Tibial nerve (tissue), 4 donors: ENCODE measurements at places on chromosomes 3 and 15. TPM values are rescaled to one million over a fixed set of nuclear protein-coding genes. Genes with fewer than 3 reads are reported as not detected.

MME gene
- 114 TPM for total RNA-seq

SLC28A1 gene
- total RNA-seq, result not detected

- H3K4me3 ChIP-seq, result peak overlapping the region; percentile 30
- peak overlapping the region; percentile 69 for H3K27ac ChIP-seq
- DNase-seq, result no peak
Observed at GRCh38 chr15:85623315-85624049, 171.2 kb downstream of the KLHL25 start.

DNA sequence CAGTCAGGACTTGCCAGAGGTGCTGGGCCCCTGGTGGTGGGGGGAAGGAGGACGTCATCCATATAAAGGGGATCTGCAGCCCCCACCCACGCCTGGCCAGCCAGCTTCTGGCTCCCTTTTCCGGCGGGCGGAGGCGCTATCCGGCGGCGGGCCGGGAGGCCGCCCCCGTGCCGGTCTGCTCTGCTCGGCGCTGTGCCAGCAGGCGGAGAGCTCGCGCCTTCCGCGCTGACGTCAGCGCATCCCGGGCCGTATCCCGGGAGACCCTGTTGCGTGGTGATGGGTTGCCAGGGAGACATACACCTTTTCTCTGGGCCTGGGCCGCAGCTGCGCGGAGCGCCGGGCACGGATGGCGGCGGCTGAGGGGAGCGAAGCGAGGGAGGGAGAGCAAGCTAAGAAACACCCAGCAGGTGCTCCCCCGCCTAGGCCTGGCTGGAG is 1.1 kb downstream of the FAM131A start:
- H3K27me3 ChIP-seq, result no peaks in the 10 kb centered on the region
- H3K4me3 ChIP-seq, result peak overlapping the region; percentile 22
- H3K4me1 ChIP-seq, result no peaks in the 10 kb centered on the region
- peaks cover 41% of the 10 kb centered on the region for H3K36me3 ChIP-seq
- DNase-seq, result peak; percentile 74
- H3K27ac ChIP-seq, result peak overlapping the region; percentile 97

DNA sequence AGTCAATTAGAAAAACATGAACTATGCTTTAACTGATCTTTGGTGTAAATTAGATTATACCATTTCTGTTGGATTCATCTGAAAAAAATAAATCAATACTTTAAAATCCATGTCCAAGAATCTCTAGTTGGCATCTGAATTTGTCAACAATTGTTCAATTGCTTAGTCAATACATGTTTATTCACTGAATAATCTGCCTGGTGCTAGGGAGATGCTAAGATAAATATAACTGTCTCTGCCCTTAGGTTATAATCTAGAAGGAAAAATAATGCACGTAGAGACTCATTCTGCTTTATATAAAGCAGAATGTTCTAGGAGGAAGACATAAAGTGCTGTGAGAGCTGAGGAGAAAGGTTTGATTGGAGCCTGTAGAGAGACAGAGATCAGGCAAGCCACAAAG is 537.2 kb upstream of the IL12A start:
- H3K4me1 ChIP-seq, result no peaks in the 10 kb centered on the region
- H3K27me3 ChIP-seq, result no peaks in the 10 kb centered on the region
- DNase-seq, result no peak

CEMIP gene
- total RNA-seq, result not detected

- H3K27me3 ChIP-seq, result no peaks in the 10 kb centered on the region
- no peaks in the 10 kb centered on the region for H3K4me1 ChIP-seq
- no peak overlapping the region for H3K4me3 ChIP-seq
- H3K36me3 ChIP-seq, result peaks cover 11% of the 10 kb centered on the region
- DNase-seq, result no peak
- H3K27ac ChIP-seq, result no peak overlapping the region
Observed at GRCh38 chr15:63698692-63699091, 101.5 kb downstream of the FBXL22 start.

CLDN18 gene
- not detected for total RNA-seq

TRH gene
- not detected for total RNA-seq

SLC2A2 gene
- total RNA-seq, result not detected

NKTR gene
- 175 TPM for total RNA-seq

GRCh38 chr3:88816445-88816844 is 291.0 kb upstream of the EPHA3 start:
- no peaks in the 10 kb centered on the region for H3K4me1 ChIP-seq
- H3K4me3 ChIP-seq, result no peak overlapping the region
- no peaks in the 10 kb centered on the region for H3K36me3 ChIP-seq

DNA sequence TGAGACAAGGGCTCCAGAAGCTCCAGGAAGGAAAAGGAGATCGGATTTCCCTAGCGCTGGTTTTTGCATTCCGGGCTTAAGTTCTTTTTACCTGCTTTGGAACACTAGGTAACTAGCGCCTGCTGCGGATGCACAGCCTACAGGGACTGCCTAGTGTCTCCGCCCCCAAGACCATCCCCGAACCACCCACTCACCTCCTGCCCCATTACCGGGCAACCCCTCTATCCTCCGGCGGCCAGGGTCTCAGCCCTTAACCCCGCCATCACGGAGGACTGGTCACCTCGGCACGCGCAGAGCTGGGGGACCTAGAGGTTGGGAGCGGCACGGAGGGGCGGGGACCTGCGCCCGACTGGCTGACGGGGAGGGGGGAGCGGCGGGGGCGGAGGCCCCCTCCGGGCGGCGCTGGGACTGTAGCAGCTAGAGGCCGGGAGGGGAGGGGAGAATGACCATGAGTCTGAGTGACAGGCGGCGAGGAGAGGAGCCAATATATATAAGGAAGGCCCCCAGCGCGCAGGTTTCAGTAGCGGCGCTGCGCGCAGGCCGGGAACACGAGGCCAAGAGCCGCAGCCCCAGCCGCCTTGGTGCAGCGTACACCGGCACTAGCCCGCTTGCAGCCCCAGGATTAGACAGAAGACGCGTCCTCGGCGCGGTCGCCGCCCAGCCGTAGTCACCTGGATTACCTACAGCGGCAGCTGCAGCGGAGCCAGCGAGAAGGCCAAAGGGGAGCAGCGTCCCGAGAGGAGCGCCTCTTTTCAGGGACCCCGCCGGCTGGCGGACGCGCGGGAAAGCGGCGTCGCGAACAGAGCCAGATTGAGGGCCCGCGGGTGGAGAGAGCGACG is at the start of gene DLL4:
TSS of gene DLL4 (plus strand) at position 520 of the 839 bp plus-strand sequence. CDS start 329 bp downstream, outside the sequence.
- no peaks in the 10 kb centered on the region for H3K36me3 ChIP-seq
- H3K27me3 ChIP-seq, result peaks cover 81% of the 10 kb centered on the region
- H3K4me1 ChIP-seq, result peaks cover 34% of the 10 kb centered on the region
- H3K4me3 ChIP-seq, result peak within 1 kb of the TSS; percentile 42

IQCH gene
- 0.66 TPM for total RNA-seq
